ENCODE measurements at places on chromosomes 13 and 19.

- DNase-seq = no peak
Measured at GRCh38 chr19:56319991-56320390, 5.4 kb upstream of the ZSCAN5A start.

GRCh38 chr19:55697069-55697440 is 22.0 kb downstream of the EPN1 start:
- DNase-seq = no peak

GRCh38 chr13:26663791-26664190 is 96.8 kb downstream of the GPR12 start:
- DNase-seq = no peak

DNA sequence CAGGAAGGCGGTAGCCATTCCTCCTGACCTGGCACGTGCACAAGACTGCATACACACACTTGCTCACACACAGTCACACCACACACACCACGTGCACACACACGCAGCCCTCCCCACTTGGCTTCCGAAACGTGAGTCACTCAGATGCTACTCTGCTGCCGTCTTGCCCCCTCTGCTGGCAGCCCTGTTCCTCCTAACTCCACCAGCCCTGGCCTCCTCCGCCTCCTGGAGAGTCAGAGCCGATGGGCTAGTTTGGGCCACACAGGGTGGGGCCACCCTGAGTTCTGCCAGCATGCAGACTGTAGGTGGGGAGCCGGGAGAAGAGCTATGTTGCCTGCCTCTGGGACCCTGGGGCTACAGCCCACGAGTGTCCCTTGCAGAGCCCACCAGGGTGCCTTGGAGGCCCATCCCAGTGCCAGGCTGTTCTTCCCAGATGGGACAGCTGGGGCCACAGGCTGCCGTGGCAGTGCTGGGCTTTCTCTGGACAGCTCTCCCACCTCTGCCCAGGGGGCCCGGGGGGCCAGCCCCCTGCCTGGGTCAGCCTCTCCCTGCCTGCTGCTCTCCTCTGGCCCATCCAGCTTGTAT is 12.1 kb downstream of the PIN1 start:
- peak; percentile 43 for DNase-seq

DNA sequence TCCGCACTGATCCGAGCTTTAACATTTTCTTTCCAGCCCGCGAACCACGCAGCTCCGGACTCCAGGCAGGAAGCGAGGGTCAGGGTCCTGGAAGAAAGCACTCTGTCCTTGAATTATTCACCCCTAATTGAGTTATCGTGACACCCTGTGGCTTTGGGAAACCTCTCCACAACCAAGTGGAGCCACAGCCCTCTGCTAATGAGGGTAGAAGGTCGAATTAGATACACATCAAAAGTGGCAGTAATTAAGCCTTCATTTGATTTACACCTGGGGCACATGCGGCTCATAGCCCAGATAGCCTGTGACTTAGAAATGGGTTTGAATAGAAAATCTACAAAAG is 15.9 kb upstream of the RNF17 start:
- DNase-seq = no peak

GRCh38 chr19:33622505-33622808 is 704 bp downstream of the CHST8 start:
- no peak for DNase-seq

GRCh38 chr13:39740761-39741160 is 85.3 kb downstream of the COG6 start:
- no peak for DNase-seq

DNA sequence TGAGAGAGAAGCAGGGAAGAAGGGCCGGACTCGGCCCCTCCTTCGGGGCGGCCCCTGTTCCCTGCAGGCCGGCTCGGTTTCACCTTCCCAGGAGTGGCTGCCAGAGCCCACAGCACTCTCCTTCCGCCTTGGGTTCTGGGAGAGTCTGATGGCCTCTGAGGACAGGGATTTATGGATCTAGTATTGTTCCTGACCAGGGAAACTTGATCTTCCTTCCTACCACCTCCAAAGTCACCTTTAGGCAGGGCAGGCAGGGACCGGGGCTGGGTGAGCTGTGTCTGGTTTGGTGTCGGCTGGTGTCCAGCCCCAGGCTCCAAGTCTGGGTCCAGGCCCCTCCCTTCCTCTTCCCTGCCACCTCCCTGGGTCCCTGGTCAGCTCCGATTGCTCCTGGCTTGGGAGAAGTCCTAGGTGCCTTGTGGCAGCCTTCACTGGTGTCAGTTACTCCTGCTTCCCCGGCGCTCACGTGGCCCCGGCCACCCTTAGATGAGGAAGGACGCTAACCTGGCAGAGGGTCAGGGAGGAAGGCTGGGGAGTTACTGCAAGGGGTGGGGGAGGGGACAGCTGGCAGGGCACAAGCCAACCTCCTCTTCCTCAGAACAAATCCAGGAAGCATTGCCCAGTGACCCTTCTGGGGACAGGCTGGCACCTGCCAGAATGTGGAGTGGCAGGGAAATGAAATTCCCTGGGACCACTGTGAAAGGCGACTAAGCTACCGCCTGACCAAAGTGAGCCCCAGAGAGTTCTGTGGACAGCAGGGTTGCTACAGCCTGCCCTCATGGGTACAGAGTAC is 18.8 kb downstream of the RFX1 start:
- no peak for DNase-seq

GRCh38 chr19:9671655-9672054 is 3.2 kb downstream of the ZNF562 start:
- DNase-seq = no peak
